ENCODE measurements at places on chromosomes 7 and 10. TPM values are rescaled to one million over a fixed set of nuclear protein-coding genes. Genes with fewer than 3 reads are reported as not detected.

The CC2D2B gene
- 1.2 TPM for total RNA-seq

The SPDYE9 gene
- total RNA-seq = not detected

The CRHR2 gene
- total RNA-seq = not detected

The ZNF804B gene
- not detected for total RNA-seq

The ANKRD61 gene
- not detected for total RNA-seq

The ZC3HAV1L gene
- total RNA-seq = 1.4 TPM

The ELN gene
- total RNA-seq = not detected

The STAG3 gene
- total RNA-seq = 6.7 TPM

The GJC3 gene
- 0.63 TPM for total RNA-seq

The GNAT3 gene
- total RNA-seq = not detected

The ADIRF gene
- not detected for total RNA-seq

The STEAP1B gene
- 1.8 TPM for total RNA-seq

The PRRT4 gene
- total RNA-seq = 0.10 TPM

The NXPH1 gene
- total RNA-seq = not detected

The MOGAT3 gene
- not detected for total RNA-seq

The CCDC71L gene
- total RNA-seq = 34.5 TPM

The FRAT1 gene
- 21.9 TPM for total RNA-seq

The NEUROD6 gene
- not detected for total RNA-seq
